Activated CD4-positive, alpha-beta T cell treated with anti-CD3 and anti-CD28 coated beads for 48 hours (primary cell): ENCODE measurements at places on chromosomes 3 and 15.

DNA sequence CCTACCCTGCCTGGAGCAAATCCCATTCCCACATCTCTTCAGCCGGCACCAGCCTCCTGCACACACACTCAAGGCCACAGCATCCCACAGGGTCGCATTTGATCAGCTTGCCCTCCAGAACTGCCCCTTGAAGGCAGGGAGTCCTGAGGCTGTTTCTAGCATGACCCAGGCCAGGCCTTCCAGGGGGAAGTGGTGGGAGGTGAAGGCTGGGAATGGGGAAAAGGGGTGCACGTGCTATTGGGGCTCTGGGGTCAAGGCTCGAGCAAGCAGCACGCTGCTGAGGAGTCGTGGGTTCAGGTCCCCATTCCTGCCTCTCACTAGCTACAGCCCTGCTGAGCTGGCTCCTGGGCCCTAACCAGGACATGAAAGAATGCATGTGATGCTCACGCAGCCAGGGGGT is 24.9 kb downstream of the SEMA7A start:
- DNase-seq, result no peak

DNA sequence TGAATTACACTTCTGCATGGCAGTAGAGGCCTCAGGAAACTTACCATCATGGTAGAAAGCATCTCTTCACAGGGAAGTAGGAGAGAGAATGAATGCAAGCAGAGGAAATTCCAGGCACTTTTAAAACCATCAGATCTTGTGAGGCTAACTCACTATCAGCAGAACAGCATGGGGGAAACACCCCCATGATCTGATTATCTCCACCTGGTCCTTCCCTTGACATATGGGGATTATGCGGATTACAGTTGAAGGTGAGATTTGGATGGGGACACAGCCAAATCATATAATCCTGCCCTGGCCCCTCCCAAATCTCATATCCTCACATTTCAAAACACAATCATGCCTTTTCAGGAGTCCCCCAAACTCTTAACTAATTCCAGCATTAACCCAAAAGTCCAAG is 691.1 kb downstream of the SI start:
- no peak for DNase-seq

DNA sequence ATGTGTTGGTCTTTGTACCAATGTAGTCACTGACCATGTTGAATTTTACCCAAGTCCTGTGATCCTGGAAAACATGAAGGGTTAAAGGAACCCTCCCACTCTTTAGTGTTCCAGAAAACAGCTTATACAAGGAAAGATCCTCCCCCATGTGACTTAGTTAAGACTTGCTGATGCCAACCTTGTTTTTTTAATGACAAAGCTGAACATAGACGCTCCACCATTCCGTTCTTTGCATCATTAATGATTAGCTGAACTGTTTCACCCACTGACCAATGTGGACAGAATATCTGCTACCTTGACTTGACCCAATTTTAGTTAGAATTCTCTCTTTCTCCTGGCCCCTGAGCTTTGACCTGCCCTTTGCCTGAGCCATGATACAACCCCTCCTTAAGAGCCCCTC is 3.5 kb upstream of the WDR72 start:
- DNase-seq, result no peak

DNA sequence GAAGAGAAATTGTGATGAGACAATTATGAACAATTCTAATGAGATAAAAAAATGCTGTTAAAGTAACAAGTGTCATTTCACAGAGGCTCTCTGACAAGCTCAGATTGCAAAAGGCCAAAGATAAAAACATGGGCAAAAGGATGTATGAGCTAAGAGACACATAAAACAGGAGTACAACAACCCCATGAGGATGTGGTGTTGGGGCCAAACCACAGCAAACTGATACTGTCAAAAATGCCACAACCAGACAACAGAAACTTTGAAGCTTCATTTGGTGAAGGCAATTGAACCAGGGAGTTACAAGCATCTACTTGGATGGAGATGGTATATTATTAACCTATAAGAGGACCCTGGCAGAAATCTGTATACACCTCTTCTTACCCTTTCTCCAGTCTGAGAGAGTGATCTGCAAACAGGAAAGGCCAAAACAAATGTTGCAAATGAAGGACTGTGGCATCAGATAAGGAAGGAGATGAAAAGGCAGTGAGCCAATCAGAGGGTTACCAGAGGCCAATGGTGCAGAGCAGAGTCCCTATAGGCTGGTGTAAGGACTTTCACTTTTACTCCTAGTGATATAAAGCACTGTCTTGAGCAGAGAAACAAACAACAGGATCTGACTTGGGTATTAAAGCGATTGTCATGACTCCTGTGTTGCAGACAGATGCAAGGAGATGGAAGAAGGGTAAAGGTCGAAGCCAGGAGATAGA is 659.0 kb downstream of the NTRK3 start:
- peak; percentile 14 for DNase-seq

- DNase-seq, result no peak
Observed at GRCh38 chr15:43429687-43430086, 58.8 kb downstream of the TUBGCP4 start.

GRCh38 chr15:55344206-55344605 is 25.2 kb downstream of the PIGB start:
- no peak for DNase-seq

DNA sequence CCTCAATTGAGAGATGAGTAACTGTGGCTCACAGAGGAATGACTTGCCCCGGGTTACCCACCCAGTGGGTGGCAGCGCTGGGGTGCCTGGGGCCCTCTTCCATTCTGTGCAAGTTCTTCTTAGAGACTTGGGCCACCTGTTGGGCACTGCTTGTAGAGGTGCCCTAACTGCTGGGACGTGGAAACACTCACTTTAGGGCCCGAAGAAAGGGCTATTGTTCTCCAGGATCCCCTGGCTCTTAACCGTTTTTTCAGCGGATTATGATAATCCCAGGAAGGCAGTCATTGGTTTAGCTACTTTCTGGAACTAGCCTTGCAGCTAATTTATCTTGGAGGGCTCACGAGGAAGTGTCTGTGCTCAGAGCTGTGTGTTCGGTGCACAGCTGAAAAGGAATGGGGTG is 66.0 kb upstream of the GCNT3 start:
- DNase-seq, result no peak

- DNase-seq, result no peak
Observed at GRCh38 chr3:57962448-57962834, 45.8 kb upstream of the FLNB start.

- no peak for DNase-seq
Observed at GRCh38 chr3:51394541-51394940, 3.5 kb downstream of the RBM15B start.

- no peak for DNase-seq
Observed at GRCh38 chr3:53164911-53165310, 3.9 kb downstream of the PRKCD start.

DNA sequence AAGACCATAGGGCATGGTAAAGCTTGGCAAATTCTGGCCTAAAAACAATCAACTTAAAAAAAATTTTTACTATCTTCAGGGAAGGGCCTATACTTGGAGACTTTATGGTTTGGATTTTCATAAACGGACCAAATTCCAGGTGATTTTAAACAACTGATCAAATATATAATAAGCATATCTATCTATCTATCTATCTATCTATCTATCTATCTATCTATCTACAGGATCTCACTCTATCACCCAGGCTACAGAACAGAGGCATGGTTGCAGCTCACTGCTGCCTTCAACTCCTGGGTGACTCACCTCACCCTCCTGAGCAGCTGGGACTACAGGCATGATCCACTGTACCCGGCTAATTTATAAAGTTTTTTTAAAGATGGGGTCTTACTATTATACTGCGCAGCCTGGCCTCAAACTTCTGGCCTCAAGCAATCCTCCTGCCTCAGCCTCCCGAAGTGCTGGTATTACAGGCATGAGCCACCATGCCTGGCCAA is 6.7 kb downstream of the SPPL2A start:
- no peak for DNase-seq

DNA sequence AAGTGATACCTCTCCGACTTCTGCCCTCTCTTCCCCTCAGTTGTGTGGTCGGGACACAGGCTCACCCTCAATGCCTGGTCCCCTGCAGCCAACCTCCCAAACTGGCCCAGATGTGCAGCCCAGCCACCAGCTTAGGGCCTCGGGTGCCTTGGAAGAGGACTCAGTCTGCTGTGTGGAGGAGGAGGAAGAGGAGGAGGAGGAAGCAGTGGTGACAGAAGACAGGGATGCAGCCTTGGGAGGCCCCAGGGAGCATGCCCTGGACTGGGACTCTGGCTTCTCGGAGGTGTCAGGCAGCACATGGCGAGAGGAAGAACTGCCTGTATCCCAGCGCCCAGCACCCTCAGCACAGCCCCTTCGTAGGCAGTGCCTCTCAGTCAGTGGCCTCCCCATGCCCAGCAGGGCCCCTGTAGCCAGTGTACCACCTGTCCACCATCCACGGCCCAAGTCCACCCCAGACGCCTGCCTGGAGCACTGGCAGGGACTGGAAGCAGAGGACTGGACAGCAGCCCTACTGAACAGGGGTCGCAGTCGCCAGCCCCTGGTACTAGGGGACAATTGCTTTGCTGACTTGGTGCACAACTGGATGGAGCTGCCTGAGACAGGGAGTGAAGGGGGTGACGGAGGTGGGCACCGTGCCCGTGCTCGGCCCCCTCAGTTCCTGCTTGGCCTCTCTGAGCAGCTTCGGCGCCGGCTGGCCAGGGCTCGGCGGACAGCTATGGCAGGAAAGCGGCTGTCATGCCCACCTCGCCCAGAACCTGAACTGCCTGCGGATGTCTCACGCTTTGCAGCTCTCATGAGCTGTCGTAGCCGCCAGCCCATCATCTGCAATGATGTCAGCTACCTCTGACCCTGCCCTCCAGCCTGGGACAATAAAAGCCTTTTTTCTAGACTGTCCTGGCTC is 1.3 kb downstream of the INKA1 start:
- DNase-seq, result no peak

- peak; percentile 44 for DNase-seq
Observed at GRCh38 chr3:48716508-48716981, 476 bp downstream of the IP6K2 start.
